ENCODE measurements at places on chromosomes 12 and 14. TPM values are rescaled to one million over a fixed set of nuclear protein-coding genes. Genes with fewer than 3 reads are reported as not detected.

DNA sequence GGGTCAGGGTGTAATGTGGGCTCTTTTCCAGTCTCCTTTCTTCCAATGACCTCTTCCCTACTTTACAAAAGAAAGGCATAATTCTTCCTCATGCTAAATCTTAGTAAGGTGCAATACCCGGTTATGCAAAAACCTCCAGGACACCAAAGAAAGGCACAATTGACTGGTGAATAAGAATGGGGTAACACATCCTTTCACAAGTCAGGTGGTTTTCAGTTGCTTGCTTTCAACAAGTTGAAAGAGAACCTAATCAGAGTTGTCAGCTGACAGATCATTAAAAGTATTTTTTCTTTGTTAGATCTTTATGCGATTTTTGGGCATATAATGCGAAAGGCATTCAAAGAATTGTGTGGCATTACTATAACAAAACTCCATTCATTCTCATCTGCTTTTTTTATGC is 1.3 kb upstream of the AEBP2 start:
- DNase-seq, result no peak

DNA sequence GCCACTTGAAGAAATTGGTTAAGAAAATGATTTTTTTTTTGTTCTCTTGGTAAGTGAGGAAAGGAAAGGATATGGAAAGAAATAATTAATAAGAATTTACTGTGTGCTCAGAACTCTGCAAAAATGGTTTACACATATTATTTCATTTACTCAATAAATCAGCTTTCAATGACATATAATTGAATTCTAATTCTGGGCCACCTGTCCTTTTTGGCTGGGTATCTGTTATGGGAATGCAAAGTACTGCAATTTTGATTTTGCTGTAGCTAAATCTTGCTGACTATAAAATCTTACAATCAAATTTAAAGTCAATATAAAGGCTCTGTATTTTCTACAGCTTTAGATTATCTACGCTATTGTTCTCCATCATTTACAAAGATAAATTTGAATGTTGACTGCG is 147.1 kb downstream of the GRIP1 start:
- DNase-seq, result no peak

GRCh38 chr14:91649930-91650329 is 82.0 kb downstream of the CATSPERB start:
- DNase-seq, result peak; percentile 28

DNA sequence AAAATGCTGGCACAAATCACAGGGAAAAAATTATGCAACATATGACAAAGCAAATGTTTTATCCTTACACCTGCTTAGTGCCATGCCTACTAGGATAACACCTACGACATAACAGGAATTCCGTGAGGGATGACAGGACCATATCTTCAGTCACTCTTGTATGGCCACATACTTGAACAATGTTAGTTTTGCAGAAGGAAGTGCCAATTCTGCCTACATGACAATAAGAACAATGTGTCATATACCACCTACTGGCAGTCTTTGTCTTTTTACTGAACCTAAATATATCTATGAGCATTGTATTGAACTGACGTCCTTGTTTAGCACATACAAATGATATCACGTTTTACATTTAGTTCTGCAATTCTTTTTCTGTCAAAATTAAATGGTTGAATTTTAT is 234.0 kb downstream of the ADAMTS20 start:
- no peak for DNase-seq

DNA sequence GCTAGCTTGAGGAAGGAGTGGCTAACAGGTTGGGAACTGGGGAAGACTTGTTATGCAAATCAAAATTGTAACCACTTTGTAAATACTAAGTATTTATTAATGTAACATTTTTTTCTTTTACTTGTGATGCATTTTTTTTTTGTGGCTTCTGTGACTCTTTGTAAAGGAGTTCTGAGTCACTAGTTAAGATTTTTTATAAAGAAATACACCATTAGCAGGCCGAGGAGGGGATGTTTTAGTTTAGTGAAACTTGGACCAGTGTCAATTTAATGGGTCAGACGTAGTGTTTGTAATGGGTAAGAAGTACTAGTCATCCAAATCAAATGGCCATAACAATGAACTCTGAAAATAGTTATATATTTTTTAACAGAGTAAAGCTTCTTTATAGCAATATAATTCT is 43.1 kb downstream of the AKAP6 start:
- no peak for DNase-seq

DNA sequence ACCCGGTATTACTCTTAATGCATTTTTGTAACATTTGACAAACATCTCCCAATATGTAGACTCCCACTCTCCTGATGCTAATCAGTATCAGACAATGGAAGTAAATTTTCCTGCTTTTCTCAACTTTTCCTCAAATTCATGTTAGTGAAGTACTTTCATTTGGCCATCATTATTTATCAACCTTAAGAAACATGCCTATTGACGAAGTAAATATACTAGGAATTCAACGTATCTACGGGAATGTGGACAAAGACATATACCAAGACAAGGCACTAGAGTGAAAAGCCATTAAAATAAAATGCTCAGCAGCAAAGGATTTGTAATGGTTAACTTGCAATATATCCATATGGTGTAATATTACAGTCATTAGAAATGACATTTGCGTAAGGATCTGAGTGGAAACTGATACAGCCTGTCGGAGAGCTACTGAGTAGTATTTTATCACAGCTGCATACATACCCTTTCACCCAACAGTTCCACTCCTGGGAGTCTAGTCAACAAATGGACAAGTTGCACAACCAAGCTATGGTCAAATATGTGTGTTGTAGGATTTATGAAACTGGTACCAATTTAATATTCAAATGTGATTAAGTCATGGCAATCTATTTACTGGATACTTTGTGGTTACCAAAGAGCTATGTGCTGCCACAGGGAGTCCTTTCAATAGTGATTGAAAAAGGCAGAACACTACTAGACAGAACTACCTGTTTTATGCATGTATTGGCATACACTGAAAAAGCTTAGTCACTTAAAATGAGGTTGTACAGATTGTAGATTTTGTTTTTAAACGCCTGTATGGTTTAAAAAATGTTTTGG is 26.5 kb downstream of the NUDT4 start:
- DNase-seq, result no peak

DNA sequence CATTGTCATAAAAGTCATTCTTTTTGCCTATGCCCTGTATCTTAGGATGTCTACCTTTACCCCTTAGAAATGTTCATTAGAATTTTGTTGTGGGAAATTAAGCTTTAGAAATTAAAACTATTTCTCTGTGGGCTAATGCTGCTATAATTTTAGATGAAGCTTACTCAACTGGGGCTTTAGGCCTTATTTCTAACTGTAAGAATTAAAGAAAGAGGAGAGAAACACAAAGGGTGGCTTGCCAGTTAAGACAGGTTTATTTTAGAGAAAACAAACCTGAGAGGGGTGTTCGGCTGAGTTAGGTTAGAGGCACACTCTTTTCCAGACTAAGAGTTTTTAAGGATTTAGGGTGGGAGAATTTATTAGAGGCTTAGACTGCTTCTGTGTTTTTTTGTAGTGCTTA is 6.4 kb downstream of the TRIP11 start:
- no peak for DNase-seq

DNA sequence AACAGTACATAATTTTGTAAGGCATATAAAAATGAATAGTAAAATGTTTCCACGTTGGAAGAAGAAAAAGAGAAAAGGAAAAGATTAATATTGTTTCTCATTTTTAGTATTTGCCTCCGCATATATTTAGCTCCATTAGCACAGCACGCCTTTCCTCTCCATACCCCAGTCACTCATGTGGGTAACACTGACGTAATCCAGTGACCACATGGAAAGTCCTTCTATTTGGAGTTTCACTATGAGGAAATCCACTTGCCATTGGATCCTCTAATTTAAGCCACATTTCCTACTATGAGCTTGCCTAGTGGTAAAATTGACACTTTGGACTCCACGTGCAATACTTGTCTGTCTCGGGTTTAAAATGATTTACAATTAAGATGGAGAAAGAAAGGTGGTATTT is 5.7 kb upstream of the SLCO1A2 start:
- no peak for DNase-seq

GRCh38 chr12:93380480-93381121 is 2.9 kb downstream of the NUDT4 start:
- peak; percentile 50 for DNase-seq

DNA sequence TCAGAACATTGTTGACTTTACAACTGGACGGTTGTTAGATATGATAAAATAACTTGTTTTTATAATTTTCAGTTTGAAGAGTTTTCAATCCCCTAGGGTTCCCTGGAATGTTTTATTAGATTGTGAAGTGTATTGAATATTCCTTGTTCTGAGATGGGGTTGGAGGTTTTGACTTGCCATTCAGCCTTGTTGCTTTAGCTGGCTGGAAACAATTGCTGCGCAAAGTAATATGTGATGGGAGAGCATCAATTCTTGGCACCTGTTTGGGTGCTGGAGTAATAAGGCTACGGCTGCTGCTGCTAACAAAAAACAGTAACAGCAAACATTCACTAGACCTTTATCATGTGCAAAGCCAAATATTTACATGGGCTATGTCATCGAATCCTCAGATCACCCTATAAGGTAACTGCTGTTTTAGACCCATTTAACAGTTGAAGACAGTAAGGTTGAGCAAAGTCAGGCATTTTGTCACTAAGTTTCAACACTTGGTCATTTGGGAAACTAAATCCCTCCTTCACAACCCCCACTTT is 241.0 kb upstream of the TBX3 start:
- no peak for DNase-seq

DNA sequence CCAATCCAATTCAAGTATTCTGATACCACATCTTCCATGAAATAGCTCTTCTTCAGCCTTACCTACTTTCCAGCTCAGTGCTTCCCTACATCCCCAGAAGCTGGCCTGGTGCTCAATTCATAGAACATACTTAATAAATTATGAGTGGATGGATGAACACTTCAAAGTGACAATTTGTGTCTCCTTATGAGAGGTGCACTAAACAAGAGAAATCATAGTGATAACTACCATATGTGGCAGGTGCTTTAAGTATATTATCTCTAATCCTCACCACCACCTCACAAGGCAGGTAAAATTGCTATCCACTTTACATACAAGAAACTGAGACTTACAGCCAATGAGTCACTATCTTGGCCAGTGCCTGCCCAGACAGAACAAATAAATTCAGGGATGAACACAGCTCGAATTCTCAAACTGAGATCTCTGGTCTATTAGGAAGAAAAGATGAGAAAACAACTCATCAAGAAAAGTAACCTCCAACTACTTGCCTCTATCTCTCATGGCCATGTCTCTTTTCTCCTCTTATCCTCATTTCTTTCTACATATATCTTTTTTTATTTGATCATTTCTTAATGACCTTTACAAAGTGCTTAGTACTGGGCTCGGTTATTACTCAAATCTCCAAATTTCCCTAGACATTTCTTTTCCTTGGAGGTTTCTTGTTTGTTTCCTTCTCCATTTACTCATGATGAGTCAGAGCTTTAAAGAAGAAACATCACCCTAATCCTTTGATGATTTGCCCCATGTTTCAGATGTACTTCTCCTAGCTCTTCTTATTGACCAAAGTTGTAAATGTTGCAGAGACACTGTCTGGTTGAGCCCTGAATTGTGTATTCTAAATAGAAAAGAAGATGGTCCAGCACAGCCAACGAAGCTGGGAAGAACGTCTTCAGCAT is 161.5 kb downstream of the RPS29 start:
- DNase-seq, result no peak

- DNase-seq, result no peak
Observed at GRCh38 chr14:67237591-67237990, 3.6 kb upstream of the PALS1 start.

- no peak for DNase-seq
Observed at GRCh38 chr12:8698879-8699278, 1.1 kb downstream of the RIMKLB start.

The HCAR2 gene
- 0.67 TPM for polyA plus RNA-seq
